ENCODE measurements at places on chromosomes 5 and 9.
A peak's percentile ranks its signal among the peaks of the same experiment; 100 is the strongest.

- DNase-seq: no peak
Observed at GRCh38 chr9:90861826-90862740, 60.5 kb downstream of the SYK start.

GRCh38 chr5:124403281-124403680, 343.2 kb downstream of the ZNF608 start:
- DNase-seq: no peak

GRCh38 chr5:77633709-77634108, 4.8 kb downstream of the OTP start:
- no peak for DNase-seq

- DNase-seq: no peak
Observed at GRCh38 chr5:72096602-72097188, 10.6 kb upstream of the MAP1B start.

- no peak for DNase-seq
Observed at GRCh38 chr9:137369911-137370764, 52.8 kb downstream of the EXD3 start.

DNA sequence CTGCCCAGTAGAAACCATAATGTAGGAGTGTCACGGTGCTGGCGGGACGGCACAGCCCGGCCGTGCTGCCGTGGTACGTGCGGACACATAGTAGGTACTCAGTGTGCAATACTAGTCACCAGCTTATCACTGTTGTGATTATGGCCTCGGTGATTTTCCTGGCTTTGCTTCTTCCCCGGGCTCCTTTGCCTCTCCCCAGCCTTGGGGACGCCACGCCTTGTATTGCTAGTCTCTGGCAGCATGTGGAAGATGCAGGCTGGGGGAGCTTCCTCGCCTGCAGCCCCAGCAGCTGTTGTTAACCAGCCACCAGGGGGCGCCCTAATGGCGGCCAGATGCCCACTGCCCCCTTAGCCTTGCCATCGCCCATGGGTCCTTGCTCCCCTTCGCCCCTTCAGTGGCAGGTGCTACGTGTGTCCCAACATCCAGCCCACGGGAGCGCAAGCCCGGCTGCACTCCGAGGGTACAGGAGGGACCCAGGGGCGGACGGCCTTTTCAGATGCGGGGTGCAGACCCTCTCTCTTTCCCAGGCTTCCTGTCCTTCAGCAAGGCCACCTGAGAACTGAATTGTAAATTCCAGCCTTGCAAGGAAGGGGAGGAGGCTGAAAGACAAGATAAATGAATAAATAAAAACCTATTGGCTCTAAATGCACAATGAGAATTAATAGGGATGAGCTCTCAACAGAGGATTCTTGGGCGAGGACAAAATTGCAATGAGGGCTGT, 8.0 kb downstream of the NTNG2 start:
- peak; percentile 36 for DNase-seq

DNA sequence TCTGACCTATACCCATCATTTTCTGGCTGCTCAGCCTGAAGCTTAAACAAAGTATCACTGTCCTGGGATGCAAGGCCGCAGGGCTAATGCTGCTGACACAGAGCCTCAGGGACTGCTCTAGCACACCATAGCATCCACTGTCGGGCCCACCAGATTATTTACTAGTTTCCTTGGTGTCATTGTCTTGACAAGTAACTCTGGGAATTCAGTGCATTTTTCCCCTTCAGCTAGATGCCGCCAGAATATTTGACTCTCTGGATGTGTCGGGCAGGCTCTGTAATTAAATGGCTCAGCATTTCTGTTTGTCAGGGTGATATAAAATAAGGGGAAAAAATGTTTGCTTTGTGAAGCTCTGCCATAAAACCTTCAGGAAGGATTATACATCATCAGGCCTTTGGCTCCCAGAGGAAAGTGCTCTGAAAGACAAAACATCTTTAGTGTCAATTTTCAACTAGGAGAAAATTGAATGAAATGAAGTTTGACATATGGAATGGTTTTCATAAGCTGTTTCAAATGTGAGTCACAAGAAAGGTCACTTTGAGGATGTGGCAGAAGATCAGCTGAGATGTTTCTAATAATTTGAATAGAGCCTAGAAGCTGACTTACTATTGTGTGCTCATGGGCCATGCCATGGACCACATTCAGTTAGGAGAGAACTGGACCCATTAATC, 350.1 kb downstream of the TMEM232 start:
- no peak for DNase-seq

DNA sequence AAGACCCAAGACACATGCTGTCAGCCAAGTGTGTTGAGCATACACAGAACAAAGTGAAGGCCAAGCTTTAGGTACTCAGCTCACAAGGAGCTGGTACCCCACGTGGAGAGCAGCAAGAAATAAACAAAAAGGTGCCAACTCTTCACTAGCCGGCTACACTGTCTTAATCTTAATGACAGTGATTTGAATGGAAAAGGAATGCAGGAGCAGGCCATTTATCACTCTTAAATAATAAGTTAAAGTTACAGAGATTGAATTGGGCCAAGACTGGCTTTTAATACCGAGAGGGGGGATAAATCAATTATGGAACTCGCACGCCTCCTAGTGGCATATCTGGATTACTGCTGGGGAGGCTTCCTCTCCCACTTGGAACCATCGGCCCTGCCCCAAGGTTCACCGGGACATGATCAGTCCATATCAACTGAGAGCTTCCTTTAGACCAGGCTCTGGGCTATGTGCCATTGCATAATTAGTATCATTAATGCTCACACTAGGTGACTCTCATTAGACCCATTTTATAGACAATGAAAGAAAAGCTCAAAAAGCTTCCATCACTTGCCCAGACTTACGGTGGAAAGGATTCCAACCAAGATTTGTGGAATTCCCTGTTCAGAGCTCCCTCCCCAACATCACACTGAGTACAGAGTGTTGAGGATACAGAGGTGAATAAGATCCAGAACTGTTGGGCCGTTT, 94.0 kb downstream of the ACTL7B start:
- DNase-seq: no peak

DNA sequence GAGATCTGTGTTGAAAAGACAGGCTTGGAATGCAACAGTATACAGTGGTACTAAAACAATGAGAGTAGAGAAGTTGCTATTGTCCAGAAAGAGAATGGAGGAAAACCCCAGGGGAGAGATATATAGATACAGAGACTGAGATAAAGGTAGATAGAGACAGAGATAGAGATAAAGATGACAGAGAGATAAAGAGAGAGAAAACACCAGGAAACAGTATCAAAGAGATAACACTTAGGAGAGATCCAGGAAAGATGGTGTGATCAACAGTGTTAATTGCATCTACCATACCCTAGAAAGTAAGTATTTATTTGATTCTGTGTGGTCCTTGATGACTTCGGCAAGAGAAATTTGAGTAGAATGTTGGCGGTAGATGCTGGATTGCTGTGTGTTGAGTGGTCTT, 461.8 kb upstream of the RIOK2 start:
- no peak for DNase-seq

GRCh38 chr9:124202447-124202971, 55.2 kb upstream of the NEK6 start:
- DNase-seq: peak; percentile 73

DNA sequence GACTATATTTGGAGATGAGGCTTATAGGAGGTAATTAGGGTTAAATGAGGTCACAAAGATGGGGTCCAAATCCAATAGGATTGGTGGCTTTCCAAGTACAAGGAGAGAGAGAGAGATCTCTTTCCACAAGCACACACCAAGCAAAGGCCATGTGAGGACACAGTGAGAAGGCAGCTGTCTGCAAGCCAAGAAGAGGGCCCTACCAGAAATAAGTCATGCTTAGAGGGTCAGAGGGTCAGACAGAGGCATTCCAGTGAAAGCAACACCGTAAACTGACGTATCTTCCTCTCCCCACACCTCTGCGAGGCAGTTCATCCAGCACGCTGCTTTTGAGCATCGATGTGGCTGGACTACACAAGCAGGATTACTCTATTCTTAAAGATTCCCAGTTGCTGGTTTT, 87.9 kb downstream of the SLC1A3 start:
- no peak for DNase-seq

GRCh38 chr5:173581408-173582215, 34.8 kb downstream of the BOD1 start:
- no peak for DNase-seq
